Activated CD4-positive, alpha-beta T cell treated with anti-CD3 and anti-CD28 coated beads, Interleukin-2, amount 50 U/mL, for 24 hours (primary cell): ENCODE measurements at places on chromosomes 12 and 14.

- no peak for DNase-seq
These were observed 1.0 kb upstream of the KDM2B start for GRCh38 chr12:121581686-121582429.

- DNase-seq = no peak
These were observed 78.7 kb downstream of the FZD10 start for GRCh38 chr12:130240831-130241590.

GRCh38 chr12:91094957-91095356 lies 16.3 kb downstream of the LUM start:
- DNase-seq = no peak

DNA sequence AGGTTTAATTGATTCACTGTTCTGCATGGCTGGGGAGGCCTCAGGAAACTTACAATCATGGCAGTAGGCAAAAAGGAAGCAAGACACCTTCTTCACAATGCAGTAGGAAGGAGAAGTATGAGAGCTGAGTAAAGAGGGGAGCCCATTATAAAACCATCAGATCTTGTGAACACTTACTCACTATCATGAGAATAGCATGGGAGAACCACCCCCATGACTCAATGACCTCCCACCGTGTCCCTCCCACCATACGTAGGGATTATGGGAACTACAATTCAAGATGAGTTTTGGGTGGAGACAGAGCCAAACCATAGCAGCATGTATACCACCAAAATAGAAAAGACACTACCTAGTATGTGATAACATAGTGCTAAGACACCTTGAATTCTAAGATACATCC lies 2.9 kb upstream of the HMGA2 start:
- DNase-seq = no peak

DNA sequence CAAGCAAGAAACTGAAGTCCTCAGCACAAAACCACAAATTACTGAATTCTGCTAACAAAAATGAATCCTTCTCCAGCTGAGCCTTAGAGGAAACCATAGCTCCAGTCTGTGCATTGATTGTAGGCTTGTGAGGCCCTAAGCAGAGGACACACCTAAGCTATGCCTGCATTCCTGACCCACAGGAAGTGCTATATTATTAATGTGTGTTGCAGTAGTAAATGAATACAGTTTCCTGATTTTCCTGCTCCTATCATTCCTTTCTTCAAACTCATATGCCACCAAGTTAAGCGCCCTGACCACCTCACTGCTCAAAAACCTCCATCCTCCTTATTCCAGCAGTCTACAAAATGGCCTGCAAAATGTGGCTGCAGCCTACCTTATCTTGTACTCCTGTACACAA lies 151.9 kb upstream of the ABCD2 start:
- DNase-seq = no peak

DNA sequence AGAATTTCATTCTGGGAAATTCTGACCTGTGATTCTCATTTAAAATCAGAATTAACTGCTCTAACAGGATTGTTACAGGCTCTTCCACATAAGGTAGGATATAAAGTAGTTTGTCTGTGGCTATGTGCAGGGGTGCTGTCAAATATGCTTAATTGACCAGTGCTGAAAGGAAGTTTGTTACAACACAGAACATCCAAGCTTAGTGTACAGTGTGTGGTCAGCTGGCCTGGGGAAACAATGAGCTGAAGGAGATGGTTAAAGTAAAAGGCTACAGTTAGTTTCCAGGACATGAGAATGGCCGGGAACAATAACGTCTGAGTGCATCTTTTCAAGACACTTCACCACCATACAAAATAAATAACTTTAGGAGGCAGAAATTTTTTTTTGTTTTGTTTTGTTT lies 68.0 kb downstream of the PKP2 start:
- DNase-seq = no peak

DNA sequence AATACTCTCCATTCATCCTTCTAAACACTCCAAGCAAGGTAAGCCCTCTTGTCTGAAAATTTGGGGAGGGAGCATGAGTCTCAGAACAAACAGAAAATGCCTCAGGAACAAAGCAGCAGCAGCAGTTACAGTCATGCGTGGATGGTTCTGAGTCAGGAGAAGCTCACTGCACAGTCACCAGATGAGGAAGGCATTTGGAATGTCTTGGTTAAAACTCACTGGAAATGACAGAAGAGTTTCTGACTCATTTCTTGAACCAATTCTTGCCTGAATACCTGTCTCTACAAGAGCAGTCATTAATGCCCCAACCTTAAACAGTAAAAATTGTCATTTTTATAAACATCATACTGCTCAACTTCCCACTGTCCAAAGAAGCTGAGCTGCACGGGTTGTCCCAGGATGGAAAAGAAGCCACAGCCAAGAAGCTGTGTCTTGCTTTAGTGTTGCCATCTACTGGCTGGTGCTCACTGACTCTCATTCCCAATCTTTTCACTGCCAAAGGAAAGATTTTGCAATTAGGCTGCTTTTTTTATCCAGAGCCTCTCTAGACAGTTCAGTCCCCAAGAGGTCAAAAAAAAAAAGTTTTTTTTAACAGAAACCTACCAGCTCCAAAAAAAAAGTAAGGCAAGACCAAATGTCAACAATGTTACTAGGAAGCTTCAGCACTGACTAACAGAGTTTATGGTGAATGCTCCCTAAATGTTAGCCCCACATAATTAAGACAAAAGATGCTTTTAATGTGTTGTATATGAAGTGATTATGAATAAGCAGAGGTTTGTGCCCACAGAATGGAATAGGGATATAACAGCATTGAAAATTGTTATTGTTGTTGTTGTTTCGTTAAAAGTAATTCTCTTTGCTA lies 40.4 kb downstream of the KICS2 start:
- no peak for DNase-seq

DNA sequence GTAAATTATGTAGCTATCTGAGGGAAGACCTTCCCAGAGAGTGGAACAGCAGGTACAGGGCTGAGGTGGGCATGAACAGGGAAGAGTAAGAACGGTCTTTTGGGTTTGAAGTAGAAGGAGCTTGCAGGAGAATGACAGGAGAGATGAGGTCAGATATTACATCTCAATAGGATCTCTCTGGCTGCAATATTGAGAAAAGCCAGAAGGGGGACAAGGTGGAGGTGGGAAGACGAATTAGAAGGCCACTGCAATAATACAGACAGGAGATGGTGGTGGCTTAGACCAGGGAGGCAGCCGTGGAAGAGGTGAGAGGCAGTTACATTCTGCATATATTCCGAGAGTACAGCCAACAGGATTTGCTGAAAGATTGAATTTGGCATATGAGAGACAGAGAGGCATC lies 310.2 kb downstream of the APAF1 start:
- no peak for DNase-seq

GRCh38 chr12:62925680-62926079 lies 9.3 kb downstream of the PPM1H start:
- no peak for DNase-seq

DNA sequence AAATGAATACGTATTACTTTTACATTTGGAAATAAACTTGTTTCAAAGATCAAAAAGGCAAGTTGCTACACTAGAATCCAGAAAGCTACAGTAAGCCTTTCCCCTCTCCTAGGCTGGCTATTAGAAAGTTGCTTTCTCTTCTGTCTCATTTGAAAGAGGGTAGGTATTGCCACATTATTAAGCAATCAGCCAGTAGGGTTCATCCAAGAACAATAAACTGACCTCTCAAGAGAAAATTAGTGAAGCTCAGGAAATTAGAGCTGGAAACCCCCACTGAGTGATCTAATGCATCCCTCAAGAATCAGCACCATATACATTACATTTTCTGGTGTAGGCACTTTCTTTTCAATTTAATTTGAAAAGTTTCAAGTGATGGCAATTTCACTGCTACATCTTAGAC lies 4.5 kb upstream of the TMEM233 start:
- no peak for DNase-seq

GRCh38 chr12:55492078-55492477 lies at the start of gene OR6C68:
TSS of gene OR6C68 (plus strand) at chr12:55492378. CDS start at chr12:55492378, 0 bp downstream.
- no peak for DNase-seq

GRCh38 chr12:124406043-124406442 lies 111.2 kb downstream of the RFLNA start:
- no peak for DNase-seq

DNA sequence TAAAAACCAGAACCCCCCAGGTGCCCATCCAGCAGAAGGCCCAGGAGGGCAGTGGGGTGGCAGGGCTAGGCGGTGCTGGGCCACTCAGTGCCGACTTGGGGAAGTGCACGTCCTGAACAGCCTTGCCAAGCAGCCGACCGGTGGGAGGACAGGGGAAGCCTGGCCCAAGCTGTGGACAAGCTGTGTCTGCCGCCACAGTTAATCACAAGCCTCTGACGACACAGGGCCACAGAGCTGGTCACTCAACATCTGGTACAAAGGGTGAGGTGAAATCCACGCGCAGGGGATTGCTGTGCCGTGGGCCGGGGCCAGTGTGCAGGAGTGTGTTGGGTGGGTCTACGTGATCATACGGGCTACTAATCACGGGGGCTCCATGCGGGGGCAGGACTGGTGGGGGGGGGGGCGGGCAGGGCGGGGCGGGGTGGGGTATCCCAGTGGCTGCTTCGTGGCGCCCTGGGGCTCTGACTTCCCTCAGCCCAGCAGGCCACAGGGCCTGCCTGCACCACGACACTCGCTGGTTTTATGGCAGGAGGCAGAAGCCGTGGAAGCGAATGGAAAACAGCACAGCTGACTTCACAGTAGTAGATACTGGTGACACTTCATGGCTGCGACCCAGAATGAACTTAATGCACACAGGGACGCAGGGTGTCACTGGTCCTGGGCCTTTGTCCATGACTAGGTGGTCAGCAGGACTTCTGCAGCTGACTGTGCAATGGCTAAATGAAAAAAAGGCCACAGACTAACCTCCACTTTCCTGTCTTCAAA lies 10.2 kb downstream of the AMN start:
- DNase-seq = no peak

DNA sequence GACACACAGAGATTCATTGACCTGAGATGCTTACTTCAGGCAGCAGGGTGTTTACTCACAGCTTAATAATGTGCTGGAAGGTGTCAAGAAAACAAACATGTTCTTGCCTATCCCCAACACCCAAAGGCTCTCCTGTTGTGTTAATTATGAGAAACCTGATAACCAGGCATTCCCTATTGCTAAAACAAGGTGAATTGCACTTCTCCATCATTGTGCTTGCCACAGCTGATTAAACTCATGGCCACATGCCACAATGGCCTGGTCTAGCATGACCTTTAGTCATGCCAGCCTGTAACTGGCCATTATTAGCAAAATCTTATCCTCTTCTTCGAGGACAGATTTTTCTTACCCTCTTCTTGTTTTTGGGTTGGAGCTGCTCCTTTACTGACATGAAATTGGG lies 21.4 kb downstream of the SMOC1 start:
- no peak for DNase-seq

GRCh38 chr12:119679490-119679889 lies 11.6 kb downstream of the PRKAB1 start:
- no peak for DNase-seq

GRCh38 chr14:80770114-80770908 lies 171.2 kb downstream of the CEP128 start:
- DNase-seq = no peak

DNA sequence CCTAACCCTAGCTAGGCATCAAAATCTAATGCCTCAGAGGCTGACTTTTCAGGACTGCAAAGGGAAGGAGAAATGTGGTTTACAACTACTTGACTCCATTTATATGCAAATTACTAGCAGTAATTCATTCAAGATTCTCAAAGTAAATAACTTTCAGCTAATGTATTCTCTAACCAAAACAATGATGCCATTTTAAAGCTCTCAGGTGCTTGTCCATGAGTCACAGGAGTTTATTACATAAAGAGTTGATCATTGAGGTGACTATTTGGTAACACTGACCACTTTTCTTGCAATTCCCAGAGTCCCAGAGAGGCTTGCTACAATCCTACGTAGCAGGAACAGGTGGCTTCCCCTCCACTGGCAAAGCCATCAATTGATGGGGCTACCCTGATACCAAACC lies 109.0 kb upstream of the SLC35F4 start:
- no peak for DNase-seq

DNA sequence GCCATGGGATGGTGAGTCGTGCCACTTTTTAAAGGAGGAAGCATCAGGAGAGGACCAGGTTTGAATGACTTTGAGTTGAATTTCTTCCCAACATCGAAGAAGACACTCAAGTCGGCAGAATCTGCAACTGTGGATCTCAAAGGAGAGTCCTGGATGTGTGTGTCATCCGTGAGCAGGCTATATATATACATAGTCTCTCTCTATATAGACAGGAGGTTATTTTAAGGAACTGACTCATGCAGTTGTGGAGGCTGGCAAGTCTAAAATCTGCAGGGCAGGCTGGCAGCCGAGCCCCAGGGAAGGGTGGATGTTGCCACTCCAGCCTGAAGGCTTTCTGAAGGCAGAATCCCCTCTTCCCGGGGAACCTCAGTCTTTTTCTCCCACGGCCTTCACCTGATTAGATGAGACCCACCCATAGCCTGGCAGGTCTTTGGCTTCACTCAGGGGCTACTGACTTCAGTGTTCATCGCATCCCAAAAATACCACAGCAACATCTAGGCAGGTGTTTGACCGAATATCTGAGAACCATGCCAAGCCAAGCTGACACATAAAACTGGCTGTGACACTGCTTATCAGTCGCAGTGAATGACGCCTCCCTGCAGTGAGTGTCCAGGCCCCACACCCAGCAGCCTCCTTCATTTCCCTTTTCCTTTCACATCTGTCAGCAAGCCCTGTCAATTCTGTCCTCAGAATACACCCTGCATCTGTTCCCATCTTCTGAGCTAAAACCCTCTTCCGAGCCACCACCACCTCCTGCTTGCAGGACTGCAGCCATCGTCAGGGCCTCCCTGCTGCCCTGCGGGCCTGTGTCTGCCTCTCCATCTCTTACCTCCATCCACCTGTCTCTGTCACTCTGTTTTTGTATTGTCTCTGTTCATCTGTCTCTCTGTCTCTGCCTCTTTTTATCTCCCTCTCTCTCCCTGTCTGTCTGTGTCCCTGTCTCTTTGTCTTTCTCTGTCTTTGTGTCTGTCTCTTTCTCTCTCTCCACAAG lies 54.0 kb downstream of the ZNF664 start:
- DNase-seq = no peak

- no peak for DNase-seq
These were observed 1.2 kb downstream of the TMEM120B start for GRCh38 chr12:121713793-121714192.

GRCh38 chr14:51431033-51431709 lies 191.1 kb downstream of the TMX1 start:
- DNase-seq = no peak

GRCh38 chr14:55502746-55503284 lies 62.4 kb upstream of the TBPL2 start:
- DNase-seq = no peak

DNA sequence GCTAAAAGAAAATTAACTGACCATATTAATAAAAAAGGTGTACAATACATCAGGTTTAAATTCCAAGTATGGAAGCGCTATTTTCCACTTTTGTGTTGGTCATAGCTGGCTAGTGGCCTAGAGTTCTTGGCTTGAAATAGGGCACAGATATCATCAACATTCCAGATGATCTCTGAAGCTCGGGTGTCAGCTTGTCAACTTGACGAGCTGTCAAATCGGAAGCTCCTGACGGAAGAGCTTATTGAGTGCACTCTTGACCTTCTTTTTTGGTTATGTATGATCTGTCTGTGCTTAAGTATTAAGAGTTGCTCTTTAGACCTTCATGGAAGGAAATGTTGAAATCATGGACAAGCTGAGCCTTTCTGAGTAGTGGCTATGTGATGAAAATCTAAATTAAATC lies 177.9 kb downstream of the APAF1 start:
- no peak for DNase-seq
